ENCODE measurements at places on chromosomes 7 and 10. TPM values are rescaled to one million over a fixed set of nuclear protein-coding genes. Genes with fewer than 3 reads are reported as not detected.

The AIMP2 gene
- 91.5 TPM for total RNA-seq

The FFAR4 gene
- 0.13 TPM for total RNA-seq

The KCNIP2 gene
- 0.32 TPM for total RNA-seq

The KBTBD2 gene
- 22.3 TPM for total RNA-seq

The PI4K2A gene
- total RNA-seq, result 25.2 TPM

The CYP2C8 gene
- not detected for total RNA-seq

The CLCN1 gene
- total RNA-seq, result not detected

The RAPGEF5 gene
- total RNA-seq, result 0.16 TPM

The SERPINE1 gene
- total RNA-seq, result 1,785 TPM

The AGAP9 gene
- total RNA-seq, result 9.5 TPM

The EN2 gene
- 1.0 TPM for total RNA-seq

The SLC29A4 gene
- total RNA-seq, result 12.1 TPM

The RAB19 gene
- total RNA-seq, result not detected

The POLR1F gene
- total RNA-seq, result 13.1 TPM

The NPY4R gene
- 43.6 TPM for total RNA-seq

The SPDYE16 gene
- not detected for total RNA-seq

The NUTM2B gene
- 0.30 TPM for total RNA-seq

The CAV1 gene
- 512 TPM for total RNA-seq

The MAT1A gene
- total RNA-seq, result 0.05 TPM

The DRGX gene
- total RNA-seq, result not detected

The SHOC2 gene
- total RNA-seq, result 21.2 TPM

The POU6F2 gene
- total RNA-seq, result not detected

The HPSE2 gene
- not detected for total RNA-seq

The TRIM50 gene
- not detected for total RNA-seq

The TEX47 gene
- total RNA-seq, result not detected

The CLDN12 gene
- total RNA-seq, result 32.4 TPM

The PWWP2B gene
- 15.9 TPM for total RNA-seq

The TMUB1 gene
- total RNA-seq, result 38.5 TPM

The NOBOX gene
- not detected for total RNA-seq

The FAM237B gene
- not detected for total RNA-seq

The VWA2 gene
- not detected for total RNA-seq

The EFCAB10 gene
- 2.2 TPM for total RNA-seq
